Stimulated activated CD4-positive, alpha-beta T cell treated with anti-CD3 and anti-CD28 coated beads, Interleukin-15, amount 100 ng/mL, for 1 hour (primary cell): ENCODE measurements at places on chromosomes 3 and 15.

- no peak for DNase-seq
Observed at GRCh38 chr3:195450731-195451229, 8.0 kb upstream of the ACAP2 start.

GRCh38 chr3:19363071-19363470 is 214.8 kb downstream of the KCNH8 start:
- DNase-seq, result no peak

- peak; percentile 86 for DNase-seq
Observed at GRCh38 chr3:185282696-185283373, 29.0 kb upstream of the EHHADH start.

DNA sequence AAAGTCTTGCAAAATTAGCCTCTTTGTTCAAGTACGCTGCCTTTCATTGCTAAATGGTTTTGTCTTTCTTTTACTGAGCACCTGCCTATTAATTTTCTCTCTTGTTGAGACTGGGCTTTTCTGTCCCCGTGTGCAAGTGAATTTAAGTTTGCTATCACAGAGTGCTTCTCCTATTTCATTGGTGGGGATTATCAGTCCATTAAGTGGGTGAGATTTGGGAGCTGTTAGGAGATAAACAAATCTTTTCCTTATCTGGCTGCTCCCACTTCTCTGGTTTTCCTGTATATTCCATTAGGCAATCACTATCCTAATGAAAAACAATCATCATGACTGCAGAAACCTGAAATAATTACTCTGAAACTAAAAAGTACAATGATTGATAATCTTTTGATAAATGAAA is 254.2 kb downstream of the NR1D2 start:
- DNase-seq, result no peak

DNA sequence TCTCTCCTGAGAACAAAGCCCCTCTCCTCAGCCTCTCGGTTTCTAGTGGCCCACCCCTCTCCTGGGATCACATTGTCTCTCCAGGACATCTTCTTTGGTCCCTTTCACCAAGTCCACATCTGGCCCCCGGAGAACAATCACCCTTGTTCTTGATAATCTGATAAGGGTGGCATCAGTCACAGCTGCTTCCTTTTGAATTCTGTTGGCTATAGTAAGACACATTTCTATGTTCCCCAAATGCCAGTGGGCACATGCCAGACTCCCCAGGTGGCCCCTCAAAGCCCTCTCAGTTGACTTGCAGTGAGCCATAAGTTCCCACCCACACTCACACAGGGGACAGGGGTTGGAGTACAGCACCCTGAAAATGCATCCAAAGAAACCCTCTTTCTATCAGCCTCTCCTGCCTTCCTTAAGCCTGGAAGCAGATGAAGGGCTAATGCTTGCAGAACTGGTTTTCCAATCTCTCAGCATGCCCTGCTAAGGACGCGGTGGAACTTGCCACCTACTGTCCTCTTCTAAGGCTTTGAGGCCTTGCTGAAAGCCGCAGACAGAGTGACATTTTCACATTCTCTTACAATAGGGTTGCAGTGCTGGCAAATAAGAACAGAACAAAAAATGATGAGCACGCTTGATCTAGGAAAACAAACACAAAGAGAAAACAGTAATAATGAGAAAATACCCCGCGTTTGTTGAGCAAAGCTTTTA is 101.3 kb upstream of the SLCO3A1 start:
- DNase-seq, result no peak

GRCh38 chr3:160384639-160385318 is 14.2 kb downstream of the IFT80 start:
- no peak for DNase-seq

GRCh38 chr3:125351152-125351551 is 24.0 kb downstream of the ZNF148 start:
- no peak for DNase-seq

DNA sequence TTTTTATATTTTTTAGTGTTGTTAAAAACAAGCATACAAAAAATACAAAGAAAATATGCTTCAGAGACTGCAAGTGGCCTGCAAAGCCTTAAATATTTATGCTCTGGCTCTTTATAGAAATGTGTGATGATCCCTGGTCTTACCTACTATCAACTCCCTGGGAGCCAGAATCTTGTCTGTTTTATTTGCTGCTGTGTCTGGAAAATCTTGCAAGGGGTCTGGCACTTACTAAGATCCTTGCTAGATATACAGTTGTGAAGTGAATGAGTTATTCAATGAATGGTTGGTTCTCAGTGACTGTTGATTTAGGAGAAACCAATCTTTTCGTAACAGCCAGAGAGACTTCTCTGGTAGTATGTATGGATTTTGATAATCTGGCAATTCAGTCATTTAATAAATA is 521.0 kb upstream of the CFAP20DC start:
- DNase-seq, result no peak

DNA sequence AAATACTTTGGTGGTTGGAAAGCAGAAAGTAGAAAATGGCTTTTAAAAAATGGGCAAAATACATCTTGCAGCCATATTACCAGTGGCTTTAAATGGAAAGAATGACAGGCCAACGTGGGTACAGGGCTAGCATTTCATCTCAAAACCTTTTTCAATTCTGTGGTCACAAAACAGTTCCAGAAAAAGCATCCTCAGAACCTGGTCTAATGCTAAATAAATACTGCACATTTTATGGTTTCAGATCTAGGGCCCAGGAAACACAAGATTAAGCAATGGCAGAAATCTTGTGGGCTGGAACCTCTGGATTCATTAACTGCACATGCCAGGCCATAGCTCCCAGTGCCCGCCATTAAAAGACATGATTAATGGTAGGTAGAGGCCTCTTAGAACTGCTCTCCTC is 470.2 kb upstream of the RASGRP1 start:
- DNase-seq, result no peak

DNA sequence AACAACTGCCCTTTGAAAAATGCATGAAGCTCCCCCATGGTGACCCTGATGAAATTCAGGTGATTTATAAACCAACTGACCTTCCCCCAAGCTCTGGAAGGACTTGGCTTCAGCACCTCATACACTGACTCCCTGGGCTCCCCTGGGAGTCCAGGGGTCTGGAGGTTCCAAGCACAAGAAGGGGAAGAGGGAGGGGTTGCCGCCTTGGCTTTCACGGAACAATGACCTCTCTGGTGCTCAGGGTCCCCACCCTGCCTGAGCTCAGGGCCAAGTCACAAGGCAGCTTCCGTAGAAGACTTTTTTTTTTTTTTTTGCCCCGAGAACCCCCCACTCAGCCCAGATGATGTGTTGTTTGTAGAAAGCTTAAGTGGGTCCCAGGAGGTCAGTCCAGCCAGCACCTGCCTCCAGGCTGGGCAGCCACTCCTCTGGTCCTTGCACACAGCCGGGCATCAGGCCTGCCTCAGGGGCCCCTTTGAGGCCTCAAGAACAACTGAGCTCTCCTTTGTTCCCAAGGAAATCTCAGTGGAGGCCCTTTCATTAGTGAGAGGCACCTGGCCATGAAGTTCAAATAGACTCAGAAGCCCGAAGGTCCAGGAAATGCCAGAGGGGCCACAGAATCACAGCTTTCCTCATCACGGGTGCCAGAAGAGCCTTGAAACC is 14.0 kb upstream of the ALAS1 start:
- DNase-seq, result no peak

- no peak for DNase-seq
Observed at GRCh38 chr3:54963641-54964040, 35.8 kb upstream of the LRTM1 start.

DNA sequence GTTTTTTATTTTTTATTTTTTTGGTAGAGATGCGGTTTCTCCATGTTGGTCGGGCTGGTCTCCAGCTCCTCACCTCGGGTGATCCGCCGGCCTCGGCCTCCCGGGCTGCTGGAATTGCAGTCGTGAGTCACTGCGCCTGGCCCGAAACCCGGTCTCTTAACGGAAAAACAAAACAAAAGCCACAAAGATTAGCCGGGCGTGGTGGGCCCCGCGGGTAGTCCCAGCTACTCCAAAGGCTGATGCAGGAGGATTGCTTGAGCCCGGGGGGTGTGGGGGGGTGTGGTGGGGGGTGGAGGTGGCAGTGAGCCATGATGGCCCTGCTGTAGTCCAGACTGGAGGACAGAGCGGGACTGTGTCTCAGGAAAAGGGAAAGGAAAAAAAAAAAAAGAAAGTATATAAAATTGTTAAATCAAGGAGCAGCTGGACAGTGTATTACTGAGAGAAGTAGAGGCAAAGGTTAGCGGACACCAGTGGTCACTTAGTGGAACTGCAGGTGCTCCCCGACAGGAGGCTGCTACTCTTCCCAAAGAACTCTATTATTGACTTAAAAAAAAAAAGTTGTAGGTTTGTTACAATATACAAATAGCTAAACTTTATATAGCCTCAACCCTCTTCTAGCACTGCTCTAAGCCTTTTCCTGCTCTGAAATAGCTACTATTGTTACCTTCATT is 30.3 kb upstream of the TUBGCP5 start:
- no peak for DNase-seq

DNA sequence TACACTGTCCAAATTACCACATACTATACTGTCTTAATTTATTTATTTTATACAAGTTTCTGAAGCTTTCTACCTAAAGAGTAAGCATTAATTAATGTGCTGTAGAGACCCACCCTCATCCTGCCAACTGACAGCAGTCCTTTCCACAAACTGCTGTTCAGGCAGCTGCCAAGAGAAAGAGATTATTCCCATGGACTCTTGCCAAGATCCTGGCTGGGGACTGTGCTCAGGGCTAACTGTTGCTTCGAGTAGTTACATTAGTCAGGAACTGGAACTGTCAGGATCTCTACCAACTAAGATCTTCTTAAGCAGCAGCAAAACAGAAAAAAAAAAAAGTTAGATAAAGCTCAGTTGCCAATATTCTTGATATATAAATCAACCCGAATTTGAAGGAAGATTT is 398.8 kb downstream of the MECOM start:
- DNase-seq, result no peak

GRCh38 chr3:61783993-61784718 is 222.8 kb downstream of the PTPRG start:
- no peak for DNase-seq

DNA sequence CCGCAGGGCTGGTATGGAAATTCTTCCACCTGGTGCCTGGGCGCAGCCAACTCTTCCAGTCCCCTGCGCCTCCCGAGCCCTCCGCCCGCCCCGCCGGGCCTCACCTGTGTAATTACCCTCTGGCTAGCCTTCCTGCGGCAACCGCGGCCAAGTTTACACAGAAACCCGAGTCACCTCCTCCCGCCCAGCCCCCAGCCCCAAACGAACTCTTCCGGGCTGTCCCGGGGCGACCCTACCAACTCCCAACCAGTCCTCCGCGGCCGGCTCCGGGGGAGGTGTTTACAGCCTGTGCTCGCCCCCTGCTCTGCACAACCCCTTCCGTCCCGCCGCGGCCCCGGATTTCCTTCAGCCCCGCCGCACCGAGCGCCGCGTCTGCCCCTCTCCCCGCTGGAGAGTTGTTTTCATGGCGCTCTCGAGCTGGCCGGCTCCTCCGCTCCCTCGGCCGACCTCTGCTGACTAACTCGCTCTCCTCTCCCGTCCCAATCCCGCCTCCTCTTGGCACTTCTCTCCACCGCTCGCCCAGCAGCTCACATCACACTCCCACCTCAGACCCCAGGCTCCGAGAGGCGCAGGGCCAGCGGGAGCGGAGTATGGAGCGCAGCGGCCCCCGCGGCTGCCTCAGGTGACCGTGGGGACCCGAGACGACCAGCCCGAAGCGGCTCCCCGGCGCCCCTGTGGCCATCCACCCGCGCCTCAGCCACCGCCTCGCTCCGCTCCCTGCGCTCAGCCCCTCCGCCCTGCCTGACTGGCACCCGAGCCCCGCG is 538 bp downstream of the ATOSA start:
- DNase-seq, result peak; percentile 29

- DNase-seq, result no peak
Observed at GRCh38 chr15:57345584-57345983, 30.7 kb upstream of the CGNL1 start.

DNA sequence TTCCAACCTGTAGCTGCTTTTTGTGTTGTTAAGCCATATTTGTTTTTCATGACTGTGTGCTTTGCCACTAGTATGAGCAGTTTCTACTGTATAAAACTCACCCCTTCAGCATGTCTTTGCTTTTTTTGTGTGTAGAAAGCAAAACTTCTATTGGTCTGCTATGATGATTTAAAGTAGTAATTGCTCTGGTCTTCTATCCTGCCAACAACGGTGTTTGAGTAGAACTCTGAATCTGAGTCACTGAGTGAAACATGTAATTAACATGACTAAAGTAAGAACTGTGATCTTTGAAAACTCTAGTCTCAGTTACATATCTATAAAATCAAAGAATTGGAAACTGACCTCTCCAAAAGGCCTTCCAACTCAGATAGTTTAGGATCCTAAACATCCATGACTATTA is 133.6 kb downstream of the TPRG1 start:
- no peak for DNase-seq

DNA sequence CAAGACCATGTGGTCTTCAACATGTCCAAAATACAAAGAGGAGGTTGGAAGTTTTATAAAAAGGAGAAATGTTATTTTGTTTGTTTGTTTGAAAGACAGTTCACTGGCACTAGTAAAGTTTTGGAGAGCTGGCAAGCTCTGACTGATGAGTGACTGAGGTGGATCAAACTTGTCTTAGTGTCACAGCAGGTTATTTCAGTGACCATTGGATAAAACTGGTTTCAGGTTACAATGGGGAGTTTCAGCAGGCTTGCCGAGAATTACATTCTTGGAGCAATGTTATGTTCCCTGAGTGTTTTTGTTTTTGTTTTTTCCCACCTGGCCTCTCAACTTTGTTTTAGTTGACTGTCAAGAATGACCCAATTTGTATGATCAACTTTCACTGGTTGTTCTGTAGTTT is 414.5 kb upstream of the ARHGEF26 start:
- no peak for DNase-seq

DNA sequence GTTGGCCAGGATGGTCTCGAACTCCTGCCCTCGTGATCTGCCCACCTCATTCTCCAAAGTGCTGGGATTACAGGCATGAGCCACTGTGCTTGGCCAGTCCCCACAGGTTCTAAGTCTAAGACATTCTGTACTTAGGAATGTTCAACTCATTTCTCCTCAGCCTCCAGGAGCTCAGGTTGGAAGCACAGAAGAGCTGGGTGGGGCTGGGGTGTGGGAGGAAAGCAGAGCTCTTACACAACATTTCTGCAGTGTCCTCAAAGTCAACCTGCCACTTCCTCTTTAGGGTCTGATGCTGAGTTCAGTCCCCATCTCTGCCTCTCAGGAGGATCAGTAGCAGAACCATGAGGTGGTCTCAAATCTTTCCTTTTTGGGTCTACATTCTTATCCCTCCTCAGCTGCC is 75.5 kb downstream of the MRPL46 start:
- no peak for DNase-seq

- DNase-seq, result no peak
Observed at GRCh38 chr3:188001926-188002325, 152.0 kb upstream of the LPP start.

- no peak for DNase-seq
Observed at GRCh38 chr3:106338582-106339214, 469.9 kb upstream of the CBLB start.
